ENCODE measurements at places on chromosomes 4 and X. TPM values are rescaled to one million over a fixed set of nuclear protein-coding genes. Genes with fewer than 3 reads are reported as not detected.

- no peak for DNase-seq
Observed at GRCh38 chrX:148728901-148729300, 228.5 kb downstream of the AFF2 start.

SH3BP2 gene
- 12.3 TPM for polyA plus RNA-seq

- DNase-seq: no peak
Observed at GRCh38 chrX:153499341-153499740, 4.6 kb downstream of the BGN start.

DNA sequence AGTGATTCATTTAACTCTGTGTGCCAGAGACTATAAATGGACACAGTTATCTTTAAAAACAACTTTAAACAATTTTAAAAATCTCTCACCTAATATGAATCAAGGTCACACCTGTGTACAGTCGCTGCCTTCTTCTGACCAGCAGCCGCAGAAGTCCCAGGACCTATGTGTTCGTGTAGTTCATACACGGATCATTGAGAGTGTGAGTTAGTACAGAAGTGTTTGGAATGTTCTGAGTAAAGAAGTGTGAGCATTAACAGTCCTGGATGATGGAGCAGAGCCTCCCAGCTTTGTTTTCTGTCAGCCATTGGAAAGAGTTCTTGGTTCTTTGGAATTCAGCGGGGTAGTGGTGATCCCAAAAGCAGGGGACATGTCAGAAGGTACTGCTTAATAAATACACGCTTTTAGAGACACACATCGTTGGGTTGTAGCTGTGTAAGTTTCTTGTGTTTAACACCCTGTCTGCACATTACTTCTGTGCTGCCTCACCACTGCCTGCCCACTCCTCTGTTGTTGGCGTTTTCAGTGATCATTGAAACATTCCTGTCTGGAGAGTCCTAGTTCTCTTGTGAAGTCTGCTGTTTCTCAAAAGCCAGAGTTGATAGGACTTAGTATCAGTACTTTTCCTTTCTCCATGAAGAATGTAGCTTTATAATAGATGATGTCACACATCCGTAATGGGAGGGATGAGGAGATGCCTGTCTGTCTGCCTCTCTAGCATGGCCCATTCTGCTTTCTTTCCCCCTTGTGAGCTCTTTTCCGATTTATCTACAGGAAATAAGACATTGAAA lies 90.6 kb downstream of the PTTG2 start:
- no peak for DNase-seq

DNA sequence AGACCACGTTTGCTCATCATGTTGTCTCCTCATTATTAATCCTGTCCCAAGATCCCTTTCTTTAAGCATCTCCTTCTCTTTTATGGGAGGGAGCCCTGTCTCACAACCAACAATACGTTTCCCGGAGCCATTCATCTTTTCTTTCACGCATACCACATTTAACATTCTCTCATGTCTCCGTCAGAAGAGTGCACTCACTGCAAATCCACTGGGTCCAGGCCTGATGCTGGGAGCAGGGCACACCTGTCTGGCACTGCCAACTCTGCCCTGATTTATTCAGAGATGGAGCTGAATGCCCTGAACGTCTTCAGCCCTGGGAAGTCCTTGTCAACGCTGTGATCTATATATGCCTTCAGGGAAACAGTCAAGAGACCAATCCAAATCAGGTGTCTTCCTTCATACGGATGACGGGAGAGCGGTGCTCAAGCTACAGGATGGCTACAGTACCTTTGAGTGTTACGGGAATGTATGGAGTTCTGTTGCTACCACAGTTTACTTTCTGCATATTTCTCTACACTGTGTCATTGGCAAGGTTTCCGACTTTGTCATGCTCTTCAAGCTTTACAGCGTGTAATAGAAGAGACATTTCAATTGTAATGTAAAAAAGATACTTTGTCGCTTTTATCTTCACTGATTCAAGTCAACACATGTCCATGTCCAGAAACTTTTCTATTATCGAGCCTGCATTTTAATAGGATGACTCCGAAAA lies 140.4 kb upstream of the SLITRK2 start:
- no peak for DNase-seq

DNA sequence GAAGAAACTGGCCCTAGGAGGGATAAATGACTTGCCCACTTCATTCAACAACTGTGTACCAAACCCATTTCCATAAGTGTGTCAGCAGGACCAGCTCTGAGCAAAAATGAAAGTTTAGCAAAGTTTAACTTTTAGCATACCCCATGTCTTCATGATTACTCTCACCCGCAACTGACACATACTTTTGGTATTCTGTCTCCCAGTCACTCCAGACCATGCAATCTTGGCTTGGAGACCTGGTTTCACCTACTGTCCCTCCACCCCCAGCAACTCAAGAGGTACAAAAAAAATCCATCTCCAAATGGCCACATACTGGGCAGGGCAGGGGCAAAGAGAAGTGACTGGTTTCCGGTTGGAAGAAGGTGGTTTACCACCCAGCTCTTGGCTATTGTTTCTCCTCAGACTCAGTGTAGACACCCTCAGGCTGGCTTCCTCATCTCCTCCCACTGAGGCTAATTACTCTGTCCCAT lies 79.8 kb downstream of the RLIM start:
- DNase-seq: no peak

PAGE5 gene
- not detected for polyA plus RNA-seq

PNPLA4 gene
- polyA plus RNA-seq: 18.0 TPM

- no peak for DNase-seq
Observed at GRCh38 chr4:153227469-153228075, 23.3 kb downstream of the TRIM2 start.

DNA sequence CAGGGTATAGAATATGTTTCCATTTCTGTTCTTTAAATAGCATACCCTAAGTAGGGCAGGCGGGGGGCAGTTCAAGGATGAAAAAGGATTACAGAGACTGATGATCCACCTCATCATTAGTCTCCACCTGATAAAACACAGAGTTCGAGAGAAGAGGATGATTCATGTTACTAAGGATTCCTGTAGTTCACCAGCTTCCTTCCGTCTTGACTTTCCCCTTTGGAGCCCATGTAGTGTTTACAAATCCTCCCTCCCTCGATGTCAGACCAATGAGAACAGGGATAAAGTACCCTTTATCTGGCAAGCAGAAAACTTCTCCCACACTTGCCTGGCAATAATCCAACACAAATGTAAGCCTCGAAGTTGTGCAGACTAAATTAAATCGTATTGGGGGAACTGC lies 526.3 kb upstream of the FAM241A start:
- no peak for DNase-seq

PNMA5 gene
- polyA plus RNA-seq: not detected

DNA sequence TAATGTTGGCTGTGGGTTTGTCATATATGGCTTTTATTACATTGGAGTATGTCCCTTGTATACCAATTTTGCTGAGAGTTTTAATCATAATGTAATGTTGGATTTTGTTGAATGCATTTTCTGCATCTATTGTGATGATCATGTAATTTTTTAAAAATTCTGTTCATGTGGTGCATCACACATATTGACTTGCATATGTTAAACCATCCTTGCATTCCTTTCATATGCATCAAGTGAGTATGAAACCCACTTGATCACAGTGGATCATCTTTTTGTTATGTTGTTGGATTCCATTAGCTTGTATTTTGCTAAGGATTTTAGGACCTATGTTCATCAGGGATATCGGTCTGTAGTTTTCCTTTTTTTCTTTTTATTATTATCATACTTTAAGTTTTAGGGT lies 12.1 kb downstream of the HEPH start:
- DNase-seq: no peak

GRCh38 chr4:48085821-48086589 lies 48.0 kb downstream of the TXK start:
- no peak for DNase-seq

DNA sequence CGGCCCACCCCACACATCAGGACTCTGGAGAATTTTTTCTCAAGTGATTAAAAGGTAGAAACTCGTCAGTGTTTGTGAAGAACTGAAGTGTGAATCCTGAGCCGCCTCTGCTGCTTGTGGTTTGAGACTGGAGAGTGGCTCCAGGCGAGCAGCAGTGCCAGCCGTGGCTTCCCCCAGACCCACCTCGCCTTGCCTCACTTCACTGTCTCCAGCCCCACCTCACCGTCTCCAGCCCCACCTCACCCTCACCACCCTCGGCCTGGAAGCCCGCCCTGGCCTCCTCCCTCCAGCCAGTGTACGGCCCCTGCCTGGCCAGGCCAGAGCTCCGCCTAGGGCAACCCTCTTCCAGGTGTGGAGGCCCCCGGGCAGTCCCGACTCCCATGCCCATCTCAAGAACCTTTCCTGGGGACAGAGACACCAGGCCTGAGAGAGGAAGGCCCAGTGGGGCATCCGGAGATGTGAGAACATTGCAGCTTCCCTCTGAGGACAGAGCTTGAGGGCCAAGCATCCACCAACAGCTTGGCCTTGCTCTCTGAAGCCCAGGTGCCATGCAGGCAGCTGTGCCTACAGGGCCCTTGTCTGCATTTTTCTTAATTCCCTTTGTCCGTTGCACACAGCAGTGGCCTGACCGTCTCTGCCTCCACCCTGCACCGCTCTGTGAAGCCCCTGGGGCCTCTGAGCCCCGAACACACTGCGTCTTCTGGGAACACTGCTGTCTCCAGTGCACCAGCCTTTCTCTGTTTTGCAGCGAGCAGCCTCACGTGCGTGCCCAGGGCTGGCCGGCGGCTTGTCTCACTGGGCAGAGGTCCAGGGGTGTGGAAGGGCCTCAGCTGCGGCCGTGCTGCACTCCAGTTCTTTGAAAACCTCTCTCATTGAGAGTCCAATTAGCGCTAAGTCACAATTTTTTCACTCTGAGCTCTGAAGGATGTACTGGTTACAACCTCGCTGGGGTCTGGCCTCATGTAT lies 13.8 kb downstream of the SH3BP2 start:
- DNase-seq: peak; percentile 77

DNA sequence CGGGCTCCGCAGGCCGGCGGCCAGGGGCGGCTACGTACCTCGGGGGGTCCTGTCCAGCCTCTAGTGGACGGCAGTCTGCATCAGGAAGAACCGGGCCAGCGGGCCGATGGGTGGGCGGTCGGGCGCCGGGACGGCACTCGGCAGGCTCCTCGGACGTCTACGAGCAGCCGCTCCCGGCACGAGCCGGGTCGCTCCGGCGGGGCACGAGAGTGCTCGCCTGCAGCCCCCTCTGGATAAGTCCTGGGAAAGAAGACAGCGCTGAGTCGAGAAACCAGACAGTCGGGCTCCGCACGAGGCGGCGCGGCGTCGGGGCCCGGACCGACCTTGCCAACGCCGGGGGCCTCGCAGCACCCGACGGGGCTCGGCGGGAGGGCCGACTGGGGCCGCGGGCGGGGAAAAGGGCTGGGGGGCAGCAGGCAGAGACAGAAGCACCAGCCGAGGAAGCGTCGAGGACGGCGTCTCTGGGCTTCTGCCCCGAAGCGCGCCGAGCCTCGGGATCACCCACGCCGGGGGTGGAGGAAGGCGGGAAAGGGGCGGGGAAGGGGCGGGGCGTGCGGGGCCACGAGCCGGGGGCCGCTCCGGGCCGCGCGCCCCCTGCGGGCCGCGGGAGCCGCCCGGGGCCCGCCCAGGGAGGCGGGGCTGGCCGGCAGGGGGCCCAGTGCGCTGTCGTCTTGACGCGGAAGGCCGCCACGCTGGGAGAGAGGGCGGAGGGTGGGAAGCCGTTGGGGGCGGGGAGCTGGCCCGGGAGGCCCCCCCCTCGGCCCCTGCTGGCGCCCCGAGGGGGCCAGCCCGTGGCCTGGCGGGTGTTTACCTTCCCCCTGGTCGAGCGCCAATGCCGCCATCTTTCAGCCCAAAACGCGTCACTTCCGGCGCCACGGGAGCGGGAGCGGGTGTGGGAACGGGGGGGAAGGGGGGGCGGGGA lies 1.9 kb downstream of the KLHL15 start:
- peak; percentile 88 for DNase-seq

- no peak for DNase-seq
Observed at GRCh38 chr4:86043755-86044592, 315.9 kb downstream of the MAPK10 start.

- peak; percentile 45 for DNase-seq
Observed at GRCh38 chrX:15269618-15270521, at the start of gene ASB9. ASB9 (minus strand) TSS chrX:15270083; CDS start chrX:15269874, 209 bp downstream.

- no peak for DNase-seq
Observed at GRCh38 chr4:33063241-33063640, 2343.1 kb downstream of the PCDH7 start.

- DNase-seq: no peak
Observed at GRCh38 chr4:96035727-96036126, 195.8 kb downstream of the PDHA2 start.

GRCh38 chrX:120725874-120726273 lies 96.0 kb upstream of the C1GALT1C1 start:
- no peak for DNase-seq

- DNase-seq: no peak
Observed at GRCh38 chr4:41346306-41347061, 89.8 kb downstream of the UCHL1 start.

GRCh38 chr4:99402765-99403164 lies 32.4 kb downstream of the ADH7 start:
- DNase-seq: no peak

ZBTB33 gene
- polyA plus RNA-seq: 2.5 TPM

DNA sequence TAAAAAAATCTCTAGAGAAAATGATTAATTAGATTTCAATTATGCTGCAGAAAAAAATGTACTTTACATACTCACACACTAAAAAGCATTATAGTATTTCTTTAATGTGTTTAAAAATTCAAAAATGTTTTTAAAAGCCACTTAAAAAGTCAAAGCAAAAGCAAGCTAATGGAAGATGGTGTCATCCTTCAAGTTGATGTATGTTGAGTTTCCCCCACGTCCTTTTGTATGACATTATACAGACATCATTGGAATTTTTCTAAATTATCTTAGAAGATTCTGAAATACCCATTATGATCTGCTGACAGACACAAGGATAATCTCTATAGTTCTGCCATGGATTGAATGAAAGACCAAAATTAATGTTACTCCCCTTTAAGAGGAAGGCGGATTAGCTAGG lies 393.7 kb upstream of the TENM3 start:
- no peak for DNase-seq

DNA sequence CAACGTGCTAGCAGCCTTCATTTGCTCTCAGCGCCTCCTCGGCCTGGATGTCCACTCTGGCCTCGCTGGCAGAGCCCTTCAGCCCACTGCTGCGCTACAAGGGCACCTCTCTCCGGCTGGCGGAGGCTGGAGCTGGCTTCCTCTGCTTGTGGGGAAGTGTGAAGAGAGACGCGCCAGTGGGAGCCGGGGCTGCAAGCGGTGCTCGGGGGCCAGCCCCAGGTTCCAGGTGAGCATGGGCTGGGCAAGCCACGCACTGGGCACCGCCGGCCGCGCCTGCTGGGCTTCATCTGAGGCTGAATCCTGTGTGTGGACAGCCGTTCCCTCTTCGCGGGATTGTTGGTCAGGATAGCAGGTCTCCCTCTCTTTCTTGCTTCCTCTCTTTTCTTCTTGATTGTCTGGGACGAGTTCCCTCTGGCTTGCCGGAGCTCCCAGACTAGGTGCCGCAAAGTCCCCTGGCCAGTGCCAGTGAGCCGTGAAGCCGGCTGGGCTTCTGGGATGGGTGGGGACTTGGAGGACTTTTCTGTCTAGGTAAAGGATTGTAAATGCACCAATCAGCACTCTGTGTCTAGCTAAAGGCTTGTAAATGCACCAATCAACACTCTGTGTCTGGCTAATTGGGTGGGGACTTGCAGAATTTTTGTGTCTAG lies 165.0 kb downstream of the HEPH start:
- DNase-seq: no peak

GRCh38 chr4:84697615-84698201 lies 114.8 kb downstream of the CDS1 start:
- no peak for DNase-seq

PAGE2B gene
- polyA plus RNA-seq: not detected
